ENCODE measurements at places on chromosomes 3 and 15.
A peak's percentile ranks its signal among the peaks of the same experiment; 100 is the strongest.

DNA sequence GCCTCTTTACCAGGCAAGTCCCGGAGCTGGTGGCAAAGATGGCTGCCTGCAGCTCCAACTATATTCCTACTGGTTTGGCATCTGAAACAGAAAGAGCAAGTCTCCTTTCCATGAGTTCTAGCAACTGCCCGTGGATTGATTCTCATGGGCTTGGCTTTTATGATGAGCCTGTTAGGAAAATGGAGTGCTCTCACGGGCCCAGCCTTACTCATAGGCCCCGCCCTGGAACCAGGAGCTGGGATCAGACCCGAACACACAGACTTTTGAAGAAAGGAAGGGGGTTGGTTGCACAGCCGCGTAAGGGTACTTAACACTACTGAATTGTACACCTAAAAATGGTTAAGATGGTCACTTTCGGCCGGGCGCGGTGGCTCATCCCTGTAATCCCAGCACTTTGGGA is 2.9 kb downstream of the NRROS start:
- no peak for DNase-seq

DNA sequence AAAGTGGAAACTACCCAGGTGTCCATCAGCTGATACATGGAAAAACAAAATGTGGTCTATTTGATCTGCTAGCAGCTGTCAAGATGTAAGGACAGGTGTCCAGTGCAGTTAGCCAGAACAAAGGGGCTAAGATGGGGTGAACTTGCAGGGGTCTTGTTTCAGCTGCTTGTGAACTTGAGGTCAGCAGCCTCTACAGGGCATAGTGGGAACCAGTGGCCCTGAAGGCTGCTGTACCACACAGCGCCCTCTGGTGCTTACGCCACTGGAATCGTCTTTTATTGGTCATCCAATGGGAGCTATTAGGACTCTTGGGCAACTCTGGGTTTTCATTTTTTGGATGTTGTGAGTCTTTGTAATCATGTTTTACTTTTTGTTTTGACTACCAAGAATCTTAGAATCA is 62.2 kb upstream of the CTSH start:
- DNase-seq, result no peak

- DNase-seq, result no peak
Measured at GRCh38 chr3:50357481-50357880, 1.8 kb downstream of the TMEM115 start.

GRCh38 chr3:80592792-80593191 is 825.0 kb upstream of the ROBO1 start:
- no peak for DNase-seq

GRCh38 chr3:143608966-143609365 is 239.3 kb downstream of the SLC9A9 start:
- no peak for DNase-seq

DNA sequence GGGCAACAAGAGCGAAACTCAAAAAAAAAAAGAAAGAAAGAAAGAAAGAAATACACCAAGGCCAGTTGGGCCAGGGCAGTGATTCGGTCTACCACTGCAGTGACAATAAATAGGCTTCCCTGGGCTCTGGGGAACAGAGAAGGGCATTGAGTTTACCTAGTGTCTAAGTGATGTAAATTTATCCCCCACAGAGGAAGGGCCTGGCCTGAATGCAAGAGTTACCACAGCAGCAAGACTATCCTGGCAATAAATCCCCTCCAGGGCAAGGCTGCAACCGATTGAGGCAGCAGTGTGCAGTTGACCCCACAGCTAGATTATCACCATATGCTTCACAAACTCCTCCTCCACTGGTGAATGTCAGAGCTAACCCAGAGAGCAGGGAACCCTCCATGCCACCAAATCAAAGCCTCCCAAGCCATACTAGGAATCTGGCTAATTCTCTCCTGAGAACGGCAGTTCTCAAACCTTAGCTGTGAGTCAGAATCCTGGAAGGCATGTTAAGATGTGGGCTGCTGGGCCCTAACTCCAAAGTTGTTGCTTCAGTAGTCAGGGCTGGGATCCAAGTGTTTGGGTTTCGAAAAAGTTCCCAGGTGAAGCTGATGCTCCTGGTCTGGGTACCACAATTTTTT is 64.3 kb upstream of the GATM start:
- DNase-seq, result no peak

GRCh38 chr3:145801696-145802095 is 359.3 kb downstream of the PLOD2 start:
- DNase-seq, result no peak

- no peak for DNase-seq
Measured at GRCh38 chr3:155736381-155736780, 8.5 kb downstream of the PLCH1 start.

DNA sequence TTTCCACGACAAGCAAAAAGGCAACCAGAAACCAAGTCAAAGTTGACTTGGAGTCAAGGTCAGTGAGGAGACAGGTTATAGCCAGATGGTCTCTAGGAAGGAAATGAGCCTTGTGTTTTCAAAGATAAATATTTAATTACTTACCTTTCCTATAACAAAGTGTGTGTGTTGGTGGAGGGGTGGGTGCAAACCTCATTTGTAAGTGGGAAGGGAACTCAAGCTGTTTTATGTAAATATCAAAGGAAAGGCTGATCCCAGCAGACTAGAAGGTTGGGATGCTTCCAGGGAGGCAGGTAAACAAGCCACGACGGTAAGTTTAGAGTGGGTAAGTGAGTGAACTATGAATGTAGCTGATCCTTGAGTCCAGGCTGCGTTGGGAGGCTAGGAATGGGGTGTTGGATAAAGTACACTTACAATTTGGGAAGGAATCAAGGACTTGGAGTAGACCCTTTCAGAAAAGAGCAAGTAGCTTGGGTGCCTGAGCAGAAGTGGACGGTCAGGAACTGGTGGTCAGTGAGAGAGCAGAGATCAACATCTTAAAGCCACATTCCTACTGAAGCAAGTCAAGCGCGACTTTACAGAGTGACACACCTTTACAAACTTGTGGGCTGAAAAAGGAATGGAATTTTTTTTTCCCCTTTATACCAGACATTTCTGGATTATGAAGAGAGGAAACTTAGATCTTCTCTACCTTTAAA is 82.0 kb upstream of the TBL1XR1 start:
- DNase-seq, result no peak

DNA sequence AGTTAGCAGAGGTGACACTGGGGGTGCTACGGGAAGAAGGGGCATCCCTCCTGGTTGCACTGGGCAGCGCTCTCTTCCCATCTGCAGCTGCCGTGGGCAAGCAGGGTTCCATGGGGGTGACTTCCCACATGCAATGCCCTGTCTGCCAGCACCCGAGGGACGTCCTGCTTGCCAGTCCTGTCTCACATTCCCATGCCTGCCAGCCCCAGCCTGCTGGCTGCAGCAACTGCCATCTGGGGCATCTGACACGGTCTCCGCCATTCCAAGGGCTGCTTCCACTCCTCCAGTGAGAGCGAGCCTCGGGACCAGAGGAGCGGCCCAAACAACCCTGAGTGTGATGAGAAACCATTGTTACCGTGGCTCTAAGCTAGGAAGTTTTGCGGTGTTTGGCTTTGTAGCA is 45.4 kb upstream of the RPL32 start:
- no peak for DNase-seq

- no peak for DNase-seq
Measured at GRCh38 chr3:51396401-51396800, 5.3 kb downstream of the RBM15B start.

GRCh38 chr3:46931631-46932331 is 44.8 kb downstream of the CCDC12 start:
- DNase-seq, result no peak

- no peak for DNase-seq
Measured at GRCh38 chr3:83457551-83457950, 1501.2 kb upstream of the CADM2 start.

DNA sequence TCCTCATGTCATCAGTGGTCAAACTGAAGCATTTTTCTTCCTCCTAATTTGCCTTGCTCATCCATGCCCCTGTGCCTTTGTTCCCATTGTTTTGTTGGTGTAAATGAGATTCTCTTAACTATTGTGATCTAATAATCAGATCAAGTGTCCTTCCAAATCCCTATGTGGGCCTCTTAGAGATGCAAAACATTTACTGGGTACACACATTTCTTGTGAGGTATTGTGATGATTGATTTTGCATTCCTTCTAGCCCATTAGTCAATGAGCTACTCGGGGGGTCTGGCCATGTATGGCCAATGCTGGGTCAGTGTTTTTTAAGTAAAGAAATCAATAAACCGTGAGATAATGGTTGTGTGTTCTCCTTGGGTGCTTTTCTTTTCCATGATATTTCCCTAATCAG is 580.4 kb downstream of the VGLL3 start:
- DNase-seq, result no peak

- no peak for DNase-seq
Measured at GRCh38 chr3:64766440-64766839, 78.6 kb upstream of the ADAMTS9 start.

DNA sequence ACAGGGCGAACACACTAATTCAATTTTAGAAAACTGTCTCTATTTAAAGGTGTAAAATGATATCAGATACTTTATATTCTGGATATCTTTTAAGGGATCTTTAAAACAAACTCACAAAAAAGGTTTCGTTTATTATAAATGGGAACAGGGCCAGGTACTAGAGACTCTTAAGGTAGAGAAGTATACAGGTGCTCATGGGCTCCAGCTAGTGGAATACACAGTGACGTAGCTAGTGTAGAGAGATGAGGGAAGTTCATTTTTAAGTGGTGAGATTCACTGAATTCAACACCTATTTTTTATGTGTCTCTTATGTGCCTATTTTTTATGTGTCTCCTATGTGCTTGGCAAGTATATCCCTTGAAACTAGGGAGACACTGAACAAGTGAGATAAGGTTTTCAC is 132.7 kb upstream of the FAM3D start:
- no peak for DNase-seq

DNA sequence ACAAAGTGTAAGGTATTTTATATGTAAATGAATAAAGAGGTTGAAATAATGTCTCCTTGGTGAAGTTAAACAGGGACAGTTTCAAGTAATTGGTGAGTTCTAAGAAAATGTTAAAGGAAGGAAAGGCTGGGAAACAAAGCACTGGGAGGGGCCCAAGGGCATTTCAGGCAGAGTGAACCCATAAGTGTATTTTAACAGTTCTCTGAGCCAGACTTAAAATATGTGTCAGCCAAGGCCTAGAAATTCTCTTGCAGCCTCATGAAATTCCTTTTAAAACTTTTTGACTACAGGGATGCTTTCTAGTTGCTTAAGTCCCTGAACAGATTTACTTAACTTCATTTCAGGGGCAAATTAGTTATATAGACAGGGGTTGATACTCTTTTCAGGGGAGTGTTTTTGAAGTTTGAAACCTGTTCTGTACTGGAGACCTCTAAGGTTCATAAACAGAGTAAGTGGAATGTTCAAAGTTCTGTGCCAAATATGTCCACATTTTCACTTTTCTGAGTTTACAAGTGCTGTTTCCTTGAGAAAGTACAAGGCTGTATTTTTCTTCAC is 77.6 kb downstream of the GALK2 start:
- no peak for DNase-seq

- peak; percentile 32 for DNase-seq
Measured at GRCh38 chr3:125990253-125990970, 21.4 kb downstream of the ROPN1B start.

- peak; percentile 31 for DNase-seq
Measured at GRCh38 chr15:58520464-58520863, 88.7 kb downstream of the LIPC start.

GRCh38 chr3:69085833-69086722 is 1.3 kb downstream of the ARL6IP5 start:
- no peak for DNase-seq

DNA sequence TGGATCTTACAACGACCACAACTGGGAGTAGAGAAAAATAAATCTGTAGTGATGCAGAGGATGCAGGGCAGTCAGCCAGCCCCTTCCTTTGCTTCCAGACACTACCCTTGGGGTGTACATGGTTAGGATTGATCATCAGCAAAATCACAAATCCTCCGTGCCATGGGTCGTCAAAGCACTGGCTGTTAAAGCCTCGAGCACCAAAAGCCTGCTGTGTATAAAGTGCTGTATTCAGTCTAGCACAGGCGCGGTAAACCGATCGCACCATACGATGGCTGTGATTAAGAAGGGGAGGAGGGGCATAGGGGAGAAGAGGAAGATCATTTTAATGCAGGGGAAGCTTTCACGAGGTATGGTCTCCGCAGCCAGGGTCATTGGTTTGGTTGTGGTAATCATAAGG is 305.2 kb downstream of the LRTM1 start:
- DNase-seq, result no peak

- DNase-seq, result no peak
Measured at GRCh38 chr15:41789236-41789635, 15.0 kb downstream of the MAPKBP1 start.

DNA sequence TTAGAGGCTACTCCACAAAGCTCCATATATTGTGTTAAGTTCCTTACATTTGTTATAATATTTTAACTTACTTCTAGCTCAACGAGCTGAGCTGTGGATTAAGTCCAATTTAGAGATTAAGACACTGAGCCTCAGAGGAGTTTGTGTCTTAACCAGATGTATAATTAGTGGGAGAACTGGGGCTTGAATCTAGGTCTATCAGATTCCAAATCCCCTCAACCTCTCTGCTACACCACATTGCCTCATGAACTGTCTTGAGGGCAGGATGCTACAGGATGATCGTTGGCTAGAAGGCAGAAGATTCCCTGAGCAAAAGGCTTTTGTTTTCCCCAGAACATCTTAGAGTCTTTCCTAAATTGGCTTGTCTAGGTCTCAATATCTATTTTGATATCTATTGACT is 890.8 kb downstream of the NAALADL2 start:
- DNase-seq, result no peak

DNA sequence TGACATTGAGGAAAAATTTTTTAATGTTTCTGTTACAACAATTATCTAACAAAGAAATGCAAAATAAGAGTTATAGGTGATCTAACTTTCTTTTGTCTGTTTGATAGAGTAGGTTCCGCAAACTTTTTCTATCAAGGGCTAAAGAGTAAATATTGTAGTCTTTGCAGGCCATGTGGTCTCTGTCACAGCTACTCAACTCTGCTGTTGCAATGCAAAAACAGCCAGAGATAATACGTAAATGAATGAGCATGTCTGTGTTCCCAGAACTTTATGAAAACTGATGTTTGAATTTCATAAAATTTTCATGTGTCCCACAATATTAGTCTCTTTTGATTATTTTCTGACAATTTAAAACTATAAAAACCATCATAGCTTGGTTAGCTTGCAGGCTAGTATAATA is 73.3 kb downstream of the SLC24A1 start:
- DNase-seq, result no peak

GRCh38 chr3:76096036-76096435 is 310.7 kb upstream of the ZNF717 start:
- no peak for DNase-seq

- DNase-seq, result no peak
Measured at GRCh38 chr15:44780608-44781007, 44.3 kb downstream of the TRIM69 start.
